ENCODE measurements at places on chromosomes 7 and 10. TPM values are rescaled to one million over a fixed set of nuclear protein-coding genes. Genes with fewer than 3 reads are reported as not detected.

Gene CPEB3
- total RNA-seq, result 0.55 TPM

Gene TMEM229A
- not detected for total RNA-seq

Gene MGMT
- total RNA-seq, result 39.5 TPM

Gene MAD1L1
- 76.3 TPM for total RNA-seq

Gene TFR2
- total RNA-seq, result 0.14 TPM

Gene CALML3
- under 0.01 TPM for total RNA-seq

Gene IFIT1B
- not detected for total RNA-seq

Gene ACTA2
- total RNA-seq, result 175 TPM

Gene NPM3
- total RNA-seq, result 103 TPM

Gene C10orf120
- total RNA-seq, result not detected

Gene SLC39A12
- not detected for total RNA-seq

Gene SGMS1
- total RNA-seq, result 55.6 TPM

Gene PRKCQ
- total RNA-seq, result under 0.01 TPM

Gene ANKIB1
- 56.4 TPM for total RNA-seq

Gene PIK3AP1
- 0.74 TPM for total RNA-seq
